Hepatocyte (in vitro differentiated cells): ENCODE measurements at places on chromosomes 5 and 9. TPM values are rescaled to one million over a fixed set of nuclear protein-coding genes. Genes with fewer than 3 reads are reported as not detected.

F12 gene
- polyA plus RNA-seq, result 46.6 and 49.8 TPM in 2 replicates

ROPN1L gene
- polyA plus RNA-seq, result not detected in 2 replicates

- peak; percentile 69 for DNase-seq
Observed at GRCh38 chr5:130720355-130720754, 444.7 kb downstream of the HINT1 start.

GRCh38 chr9:18188971-18189370 is 285.0 kb upstream of the ADAMTSL1 start:
- no peak for DNase-seq

DNA sequence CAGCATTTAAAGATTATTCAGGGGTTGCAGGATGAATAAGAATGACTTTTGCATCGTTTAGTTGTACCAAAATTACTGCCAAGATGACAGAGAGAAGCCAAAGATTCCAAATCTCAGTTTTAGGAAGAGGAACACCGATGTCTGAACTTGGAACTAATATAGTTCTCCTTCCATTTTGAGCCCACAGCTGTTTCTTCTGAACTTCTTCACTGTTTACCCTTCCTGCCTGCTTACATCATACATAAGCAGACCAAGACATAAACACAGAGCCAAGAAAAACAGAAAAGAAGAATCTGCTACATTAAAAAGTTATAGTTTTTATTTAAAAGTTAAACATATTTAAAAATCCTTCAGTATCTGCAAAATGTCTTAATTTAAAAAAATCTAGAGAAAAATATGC is 146.9 kb upstream of the RAPGEF1 start:
- no peak for DNase-seq
